GF-D8 (cell line): ENCODE measurements at places on chromosomes 12 and 14.

- no peak for DNase-seq
Measured at GRCh38 chr12:47832263-47832933, 12.7 kb upstream of the HDAC7 start.

DNA sequence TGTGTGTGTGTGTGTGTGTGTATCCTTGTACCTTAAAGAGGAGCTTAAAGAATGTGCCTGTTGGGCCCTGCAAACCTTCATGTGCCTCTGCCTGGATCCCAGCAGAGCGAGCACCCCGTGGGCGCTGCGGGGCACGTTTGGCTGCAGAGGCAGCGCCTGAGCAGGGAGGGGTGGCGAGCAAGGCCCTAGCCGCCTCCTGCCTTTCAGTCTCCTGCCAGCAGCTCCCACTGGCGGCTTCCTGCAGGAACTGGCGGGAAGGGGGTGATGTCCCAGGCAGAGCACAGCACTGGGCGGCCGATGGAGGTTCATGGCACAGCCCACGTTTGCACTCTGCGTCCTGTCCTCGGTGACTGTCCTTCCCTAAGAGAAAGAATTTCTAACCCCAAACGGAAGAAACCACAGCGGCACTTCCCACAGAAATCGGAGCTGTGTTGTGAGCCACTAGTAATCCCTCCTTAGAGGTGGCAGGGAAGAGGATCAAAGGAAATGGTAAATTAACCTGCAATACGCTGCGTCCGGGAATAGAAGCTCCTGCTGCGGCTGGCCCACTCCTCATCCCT lies 19.8 kb downstream of the ZBTB42 start:
- DNase-seq = no peak

- DNase-seq = no peak
Measured at GRCh38 chr12:16833376-16834015, 227.5 kb upstream of the LMO3 start.

DNA sequence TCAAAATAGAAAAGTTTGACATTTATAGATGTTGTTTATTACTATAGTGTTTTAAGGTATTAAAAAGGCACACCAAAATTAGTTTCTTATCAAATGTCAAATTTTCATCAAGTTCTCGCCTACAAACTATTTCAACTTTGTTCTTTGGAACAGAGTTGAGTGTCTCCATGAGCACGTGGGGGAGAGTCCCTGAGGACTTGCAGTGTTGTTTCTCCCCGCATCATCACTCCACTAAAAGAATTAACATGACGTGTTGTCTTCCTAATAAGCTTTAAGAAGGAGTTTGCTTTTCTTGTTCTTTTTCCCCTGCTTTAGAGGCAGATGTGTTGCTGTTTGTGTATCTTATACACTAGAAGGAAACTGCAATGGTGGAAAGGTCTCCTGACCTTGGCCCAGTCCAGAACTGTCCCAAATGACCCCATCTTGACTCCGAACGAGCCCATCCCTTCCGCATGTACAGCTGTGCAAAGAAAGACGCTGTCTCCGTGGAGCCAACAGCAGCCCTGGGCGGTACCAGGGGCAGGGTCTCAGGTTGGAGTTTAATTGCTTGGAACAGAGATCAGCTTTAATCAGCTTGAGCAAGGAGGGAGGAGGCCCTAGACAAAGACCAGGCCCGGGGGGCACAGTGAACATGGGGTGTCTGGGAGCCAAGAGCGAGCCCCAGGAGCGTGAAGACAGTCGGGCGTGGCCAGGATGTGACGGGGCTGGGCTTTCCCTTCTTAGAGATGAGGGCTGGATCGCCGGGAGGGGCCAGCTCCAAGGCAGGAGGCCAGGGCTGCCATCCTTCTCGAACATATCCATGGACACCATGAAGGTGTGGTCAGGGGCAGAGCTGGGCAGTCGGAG lies 215.4 kb upstream of the RTL1 start:
- DNase-seq = no peak

DNA sequence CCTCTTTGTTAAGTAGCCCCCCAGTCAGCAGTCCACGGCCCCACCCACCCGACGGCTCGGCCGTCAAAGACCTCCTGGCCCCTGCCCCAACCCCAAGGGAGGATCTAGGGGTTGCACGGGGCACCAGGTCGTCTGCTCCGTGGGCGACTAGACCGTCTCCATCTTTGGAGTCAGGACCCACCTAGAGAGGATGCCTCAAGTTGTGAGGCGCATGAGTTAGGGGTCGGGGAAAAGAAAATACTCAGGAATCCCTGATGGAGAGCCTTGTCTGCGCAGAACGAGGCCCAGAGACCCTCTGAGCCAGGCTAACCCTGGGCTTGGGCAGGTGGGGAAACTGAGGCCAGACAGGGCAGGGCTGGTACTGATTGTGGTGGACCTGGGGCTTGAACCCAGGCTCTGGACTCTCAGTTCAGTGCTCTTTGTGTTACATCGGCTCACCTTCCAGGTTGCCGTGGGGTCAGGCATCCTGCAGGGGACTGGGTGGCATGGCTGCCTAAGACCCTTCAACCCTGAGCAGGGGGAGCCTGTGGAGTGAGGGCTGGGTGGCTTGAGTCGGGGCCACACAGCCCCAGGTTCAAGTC lies 839 bp downstream of the OTUB2 start:
- DNase-seq = no peak

- DNase-seq = no peak
Measured at GRCh38 chr14:93898731-93899130, 28.4 kb upstream of the FAM181A start.

DNA sequence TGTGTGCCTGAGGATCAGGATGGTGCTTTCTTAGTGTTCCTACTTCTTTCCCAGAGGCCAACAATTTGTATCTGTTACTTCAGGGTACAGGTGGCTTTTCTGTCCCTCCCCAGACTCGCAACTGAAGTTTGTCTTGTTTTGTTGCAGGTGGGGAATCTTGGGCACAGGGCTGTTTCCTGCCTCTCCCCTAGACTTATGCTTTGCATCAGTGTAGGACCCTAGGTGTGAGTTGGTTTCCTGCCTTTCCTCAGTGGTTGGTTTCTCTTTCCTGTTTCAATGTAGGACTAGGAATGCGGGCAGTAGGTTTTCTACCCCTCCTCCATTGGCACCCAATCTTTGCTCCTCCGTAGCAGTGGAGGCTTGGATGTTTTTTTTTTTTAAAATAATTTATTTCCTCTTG lies 87.0 kb downstream of the TRMT5 start:
- no peak for DNase-seq
